ENCODE measurements at places on chromosomes 1 and 21.

- DNase-seq, result no peak
Measured at GRCh38 chr1:240244968-240245628, 153.4 kb downstream of the FMN2 start.

DNA sequence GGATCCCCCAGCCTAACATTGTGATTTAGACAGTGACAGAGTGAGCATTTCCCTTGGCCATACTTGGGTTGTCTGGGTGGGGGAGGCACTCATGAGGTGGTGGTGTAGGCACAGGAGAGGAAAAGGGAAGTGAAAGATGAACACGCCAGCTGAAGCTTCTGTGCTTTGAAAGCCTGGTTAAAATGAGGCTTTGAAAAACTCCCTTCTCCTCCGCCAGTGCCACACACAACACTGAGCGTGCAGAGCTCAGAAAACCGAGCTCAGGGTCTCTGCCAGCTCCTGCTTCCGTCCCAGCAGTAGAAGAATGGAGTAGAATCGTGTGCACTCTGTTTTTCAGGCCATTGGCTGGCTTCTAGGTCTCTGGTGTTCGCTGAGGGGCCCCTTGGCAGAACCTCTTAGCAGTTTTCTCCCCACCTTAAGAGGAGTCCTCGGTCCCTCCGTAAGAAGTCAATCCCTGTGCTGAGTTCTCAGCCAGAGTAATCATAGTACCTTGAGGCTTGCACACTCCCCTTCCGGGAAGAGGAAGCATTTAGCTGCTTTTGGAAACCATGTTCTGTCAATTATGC lies 12.9 kb downstream of the PLEKHM2 start:
- no peak for DNase-seq

- DNase-seq, result no peak
Measured at GRCh38 chr1:45814776-45815175, 11.4 kb downstream of the MAST2 start.

GRCh38 chr1:219927298-219927955 lies 930 bp downstream of the SLC30A10 start:
- no peak for DNase-seq

GRCh38 chr21:44708213-44708865 lies 3.0 kb downstream of the TSPEAR start:
- no peak for DNase-seq

DNA sequence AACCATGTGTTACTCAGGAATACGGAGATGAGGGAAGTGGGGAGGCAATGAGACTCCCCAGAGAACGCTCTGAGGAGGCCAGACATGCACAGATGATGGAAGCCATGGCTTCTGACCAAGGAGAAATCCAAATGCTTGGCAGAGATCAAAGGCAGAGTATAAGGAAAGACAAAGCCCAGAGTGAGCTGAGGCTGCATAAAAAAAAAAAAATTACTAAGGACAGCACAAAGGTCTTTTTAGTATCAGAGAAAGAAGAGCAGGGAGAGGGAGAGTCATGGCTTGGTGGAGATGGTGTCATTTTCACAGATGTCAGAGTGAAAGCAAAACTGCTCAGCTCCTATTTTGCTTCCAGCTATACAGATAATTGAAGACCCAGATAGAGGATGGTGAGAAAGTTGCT lies 8.1 kb upstream of the NCF2 start:
- no peak for DNase-seq

- no peak for DNase-seq
Measured at GRCh38 chr1:169528215-169529067, 42.7 kb upstream of the SLC19A2 start.

GRCh38 chr1:24659166-24659904 lies 16.2 kb downstream of the SRRM1 start:
- DNase-seq, result no peak

- no peak for DNase-seq
Measured at GRCh38 chr1:221040691-221041285, 161.5 kb downstream of the HLX start.

DNA sequence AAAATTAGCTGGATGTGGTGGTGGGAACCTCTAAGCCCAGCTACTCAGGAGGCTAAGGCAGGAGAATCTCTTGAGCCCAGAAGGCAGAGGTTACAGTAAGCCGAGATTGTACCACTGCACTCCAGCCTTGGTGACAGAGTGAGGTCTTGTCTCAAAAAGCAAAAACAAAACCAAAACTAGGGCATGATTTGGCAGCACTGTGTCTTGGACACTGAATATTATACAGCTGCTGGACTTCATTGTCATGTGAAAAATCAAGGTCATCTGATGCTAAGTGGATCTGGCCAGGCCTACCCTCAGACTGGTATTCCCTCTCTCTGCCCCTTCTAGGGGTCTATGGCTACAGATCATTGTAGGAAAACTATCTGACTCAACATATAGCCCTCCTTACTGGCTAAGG lies 55.2 kb upstream of the MRPS6 start:
- no peak for DNase-seq

GRCh38 chr1:221734187-221734586 lies 7.7 kb downstream of the DUSP10 start:
- DNase-seq, result no peak

DNA sequence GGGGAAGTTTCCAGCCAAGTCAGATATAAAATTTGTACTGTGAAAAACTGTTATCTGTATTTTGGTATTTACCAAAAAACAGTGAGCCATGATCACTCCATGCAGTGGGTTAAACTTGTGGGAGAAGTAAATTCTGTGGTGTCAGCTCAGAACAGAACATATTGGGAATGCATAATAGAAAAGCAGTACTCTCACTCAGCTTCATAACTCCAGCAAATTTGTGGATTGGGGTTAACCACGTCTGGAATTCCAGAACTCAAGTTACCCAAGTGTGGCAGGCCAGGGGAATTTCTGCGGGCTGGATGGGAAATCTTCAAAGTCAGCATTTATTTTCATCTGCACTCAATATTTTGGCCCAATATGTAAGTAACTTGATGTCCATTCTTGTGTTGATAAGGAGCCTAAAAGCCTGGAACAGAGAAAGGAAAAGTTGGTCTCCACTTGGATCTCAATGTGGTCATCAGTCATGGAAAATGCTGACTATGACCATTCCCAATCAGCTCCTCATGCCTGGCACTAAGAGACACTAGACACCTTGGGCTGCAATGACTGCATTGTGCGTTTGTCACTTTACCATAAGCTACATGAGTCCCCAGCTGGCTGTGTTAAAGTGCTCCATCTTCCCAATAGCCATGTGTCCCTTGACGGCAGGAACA lies 39.1 kb upstream of the ENAH start:
- no peak for DNase-seq

DNA sequence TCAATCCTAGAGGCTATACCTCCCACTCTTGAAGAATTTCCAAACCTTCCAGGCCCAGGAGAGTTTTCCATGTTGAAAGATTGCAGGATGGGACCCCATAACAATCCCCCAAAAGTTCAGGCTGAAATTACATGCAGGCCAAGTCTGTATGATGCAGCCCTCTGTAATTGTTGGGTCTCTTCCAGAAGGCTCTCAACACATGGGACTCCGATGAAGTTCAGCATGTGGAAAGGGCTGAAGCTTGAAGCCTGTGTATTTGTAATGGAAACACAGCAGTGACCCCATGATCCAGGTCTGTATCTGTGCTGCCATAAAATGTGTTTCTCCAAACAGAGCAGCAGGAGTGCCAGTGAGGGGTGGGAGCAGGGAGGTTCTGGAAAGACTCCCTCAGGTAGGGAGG lies 202.5 kb upstream of the LYPLAL1 start:
- DNase-seq, result no peak

DNA sequence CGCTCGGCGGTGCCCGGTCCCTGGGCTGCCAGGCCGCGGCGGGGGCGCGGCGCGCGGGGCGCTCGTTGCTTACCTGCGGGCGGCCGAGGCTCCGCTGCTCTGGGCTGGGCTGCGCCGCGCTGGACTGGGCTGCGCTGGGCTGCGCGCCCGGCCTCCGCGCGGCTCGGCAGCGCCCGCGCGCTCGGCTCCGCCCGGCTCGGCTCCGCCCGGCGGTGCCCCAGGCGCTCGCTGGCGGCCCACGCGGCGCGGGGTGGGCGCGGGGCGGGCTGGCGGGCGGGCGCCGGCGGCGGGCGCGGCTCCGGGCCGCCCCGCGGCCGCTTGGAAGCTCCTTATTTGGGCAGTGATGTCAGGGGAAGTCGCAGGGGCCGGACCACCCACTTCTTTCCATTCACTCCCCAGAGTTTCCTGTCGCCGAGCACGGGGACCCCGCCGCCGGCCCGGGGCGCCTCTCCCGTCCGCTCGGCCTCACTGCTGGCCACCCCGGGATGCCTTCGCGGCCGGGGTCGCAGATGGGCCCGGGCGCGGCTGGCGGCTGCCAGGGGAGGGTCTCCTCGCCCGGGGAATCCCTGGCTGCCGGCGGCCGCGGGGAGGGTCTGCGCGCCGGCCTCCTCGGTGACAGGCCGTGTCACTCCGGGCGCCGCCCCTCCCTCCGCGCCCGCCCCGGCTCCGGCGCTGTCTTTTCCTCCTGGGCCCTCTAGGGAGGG lies 177.7 kb upstream of the EDN2 start:
- DNase-seq, result peak; percentile 70

- no peak for DNase-seq
Measured at GRCh38 chr1:47262787-47263413, 30.9 kb upstream of the TAL1 start.

All from dorsolateral prefrontal cortex (tissue), 122 donors.